ENCODE measurements at places on chromosomes 2 and 18.

DNA sequence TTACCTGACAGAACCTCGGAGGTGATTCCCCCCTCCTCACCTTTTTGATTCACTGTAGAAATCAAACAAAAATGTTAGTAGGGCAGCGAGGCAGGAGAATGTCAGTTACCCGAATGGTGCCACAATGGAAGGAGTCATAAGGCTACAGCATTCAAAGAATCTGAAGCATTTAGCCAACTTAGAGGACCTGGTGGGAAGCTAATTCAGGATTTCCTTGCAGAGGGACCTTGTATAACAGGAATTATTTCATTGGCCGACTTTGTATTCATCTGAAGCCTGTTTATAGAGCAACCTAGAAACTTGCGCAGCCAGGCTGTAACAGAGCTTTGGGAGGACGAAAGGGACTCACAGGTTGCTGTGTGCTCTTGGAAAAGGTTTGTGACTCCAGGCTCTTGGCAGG, 129.1 kb upstream of the MMADHC start:
- no peak for DNase-seq

GRCh38 chr18:43420950-43421349, 143.7 kb upstream of the SYT4 start:
- no peak for DNase-seq

GRCh38 chr2:85110991-85111560, 22.1 kb upstream of the TCF7L1 start:
- DNase-seq = no peak

DNA sequence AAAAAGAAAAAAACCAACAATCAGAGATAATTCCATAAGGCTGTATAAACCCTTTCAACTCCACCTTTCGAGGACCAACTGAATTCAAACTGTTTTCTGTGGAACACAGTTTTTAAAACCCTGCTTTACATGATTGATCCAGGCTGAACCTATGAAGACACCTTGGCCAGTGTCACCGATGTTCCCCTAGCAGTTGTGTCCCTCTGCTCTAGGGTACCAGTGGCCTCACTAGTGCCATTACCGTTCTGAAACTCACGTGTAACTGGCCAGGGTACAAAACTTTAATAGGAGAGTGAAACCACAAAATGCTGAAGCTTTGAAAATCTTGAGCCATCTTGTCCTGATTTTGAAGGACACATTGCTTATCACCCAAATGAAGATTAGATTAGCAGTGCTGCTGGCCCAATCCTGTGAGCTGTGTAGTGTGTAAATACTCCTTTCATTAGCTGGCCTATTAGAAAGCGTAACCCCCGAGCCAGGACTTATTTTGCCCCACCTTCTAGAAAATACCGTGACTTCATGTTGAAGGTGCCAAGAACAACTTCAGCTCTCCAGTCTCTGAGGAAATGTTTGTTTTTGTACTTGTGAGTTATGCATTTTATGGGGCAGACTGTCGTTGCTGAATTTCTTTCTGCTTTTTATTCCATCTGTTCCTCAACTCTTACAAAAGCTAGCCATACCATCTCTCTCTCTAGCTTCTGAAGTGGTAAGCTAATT, 147.8 kb upstream of the MAP3K20 start:
- DNase-seq = peak; percentile 41

GRCh38 chr18:33699372-33699771, 121.4 kb downstream of the ASXL3 start:
- DNase-seq = no peak

All from non-pigmented ciliary epithelial cell (primary cell).